ENCODE measurements at places on chromosomes 1 and 21.

GRCh38 chr1:229028987-229029878 lies 241.7 kb upstream of the RAB4A start:
- no peaks in the 10 kb centered on the region for H3K27me3 ChIP-seq
- H3K36me3 ChIP-seq, result no peaks in the 10 kb centered on the region

DNA sequence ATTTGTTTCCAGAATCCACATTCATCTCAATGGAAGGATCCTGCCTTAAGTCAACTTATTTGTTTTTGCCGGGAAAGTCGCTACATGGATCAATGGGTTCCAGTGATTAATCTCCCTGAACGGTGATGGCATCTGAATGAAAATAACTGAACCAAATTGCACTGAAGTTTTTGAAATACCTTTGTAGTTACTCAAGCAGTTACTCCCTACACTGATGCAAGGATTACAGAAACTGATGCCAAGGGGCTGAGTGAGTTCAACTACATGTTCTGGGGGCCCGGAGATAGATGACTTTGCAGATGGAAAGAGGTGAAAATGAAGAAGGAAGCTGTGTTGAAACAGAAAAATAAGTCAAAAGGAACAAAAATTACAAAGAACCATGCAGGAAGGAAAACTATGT lies 2.6 kb downstream of the GADD45A start:
- no peak overlapping the region for H3K27ac ChIP-seq
- no peak overlapping the region for H3K4me3 ChIP-seq

DNA sequence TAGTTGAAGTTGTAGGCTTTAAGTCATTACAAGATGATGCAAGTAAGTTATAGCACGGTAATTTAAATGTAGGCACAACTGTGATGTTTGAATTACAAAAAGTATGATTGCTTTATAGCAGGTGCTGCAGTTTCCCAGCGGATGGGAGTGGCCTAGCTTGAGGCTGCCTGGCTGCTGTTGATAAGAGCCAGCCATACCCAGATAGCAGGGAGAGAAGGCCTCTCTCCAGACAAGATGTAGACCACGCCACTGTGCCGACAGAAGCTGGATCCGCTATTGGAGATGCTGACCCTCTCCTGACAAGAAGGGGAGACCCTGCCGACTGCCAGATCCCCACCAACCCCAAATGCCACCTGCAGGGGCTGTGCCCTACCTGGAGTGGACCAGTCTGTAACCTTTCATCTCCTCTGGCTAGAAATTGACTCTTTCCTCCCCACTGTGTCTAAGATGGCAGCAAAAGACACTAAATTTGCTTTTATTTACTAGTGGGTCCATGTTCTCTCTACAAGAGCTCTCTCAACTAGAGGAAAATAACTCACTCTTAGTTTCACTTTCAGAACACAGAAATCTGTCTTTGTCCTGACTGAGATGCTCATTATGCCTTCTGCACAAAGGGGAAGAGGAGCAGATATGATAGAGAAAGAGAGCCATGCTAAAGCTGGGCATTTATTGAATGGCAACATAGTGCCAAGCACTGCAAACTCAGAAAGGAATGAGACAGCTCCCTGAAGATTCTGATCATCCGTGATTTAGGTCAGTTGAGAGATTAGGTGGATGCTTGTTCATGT lies 127.9 kb downstream of the URB2 start:
- H3K4me1 ChIP-seq, result no peaks in the 10 kb centered on the region
- no peak for DNase-seq
- H3K4me3 ChIP-seq, result no peak overlapping the region
- H3K27me3 ChIP-seq, result no peaks in the 10 kb centered on the region

- no peaks in the 10 kb centered on the region for H3K36me3 ChIP-seq
- no peak for DNase-seq
- H3K27ac ChIP-seq, result no peak overlapping the region
- H3K4me1 ChIP-seq, result peaks cover 7% of the 10 kb centered on the region
- no peak overlapping the region for H3K4me3 ChIP-seq
- H3K27me3 ChIP-seq, result no peaks in the 10 kb centered on the region
Observed at GRCh38 chr21:15098908-15099307, 34.1 kb upstream of the NRIP1 start.

- no peaks in the 10 kb centered on the region for H3K27me3 ChIP-seq
- no peak overlapping the region for H3K27ac ChIP-seq
- H3K4me3 ChIP-seq, result no peak overlapping the region
Observed at GRCh38 chr1:116852910-116853309, 56.8 kb upstream of the PTGFRN start.

- peaks cover 49% of the 10 kb centered on the region for H3K36me3 ChIP-seq
- no peak overlapping the region for H3K27ac ChIP-seq
- DNase-seq, result no peak
Observed at GRCh38 chr21:46264690-46265144, 20.7 kb downstream of the MCM3AP start.

GRCh38 chr1:166189126-166189525 lies 22.3 kb upstream of the FAM78B start:
- DNase-seq, result no peak
- no peak overlapping the region for H3K4me3 ChIP-seq
- H3K36me3 ChIP-seq, result no peaks in the 10 kb centered on the region
- no peaks in the 10 kb centered on the region for H3K27me3 ChIP-seq
- H3K4me1 ChIP-seq, result peaks cover 5% of the 10 kb centered on the region
- H3K27ac ChIP-seq, result no peak overlapping the region

DNA sequence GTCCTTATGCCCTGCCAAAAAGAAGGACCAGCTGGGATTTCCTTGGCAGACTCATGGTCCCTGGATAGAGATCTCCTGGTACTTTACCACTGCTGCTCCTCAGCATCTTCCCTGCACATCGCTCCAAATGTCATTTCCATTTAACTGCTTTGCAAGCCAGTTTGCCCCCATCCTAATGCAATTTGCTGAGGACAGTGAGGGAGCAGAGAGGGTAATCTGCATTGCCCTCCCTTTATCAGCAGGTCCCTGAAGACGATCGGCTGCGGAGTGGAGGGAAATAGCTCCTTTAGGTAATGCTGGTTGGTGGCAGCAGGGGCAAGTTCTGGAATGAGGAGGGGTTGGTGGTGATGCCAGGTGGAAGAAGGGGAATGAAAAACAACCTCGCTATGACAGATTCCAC lies 2.7 kb downstream of the PLXNA2 start:
- no peaks in the 10 kb centered on the region for H3K36me3 ChIP-seq
- no peak overlapping the region for H3K27ac ChIP-seq
- no peaks in the 10 kb centered on the region for H3K27me3 ChIP-seq
- DNase-seq, result no peak

DNA sequence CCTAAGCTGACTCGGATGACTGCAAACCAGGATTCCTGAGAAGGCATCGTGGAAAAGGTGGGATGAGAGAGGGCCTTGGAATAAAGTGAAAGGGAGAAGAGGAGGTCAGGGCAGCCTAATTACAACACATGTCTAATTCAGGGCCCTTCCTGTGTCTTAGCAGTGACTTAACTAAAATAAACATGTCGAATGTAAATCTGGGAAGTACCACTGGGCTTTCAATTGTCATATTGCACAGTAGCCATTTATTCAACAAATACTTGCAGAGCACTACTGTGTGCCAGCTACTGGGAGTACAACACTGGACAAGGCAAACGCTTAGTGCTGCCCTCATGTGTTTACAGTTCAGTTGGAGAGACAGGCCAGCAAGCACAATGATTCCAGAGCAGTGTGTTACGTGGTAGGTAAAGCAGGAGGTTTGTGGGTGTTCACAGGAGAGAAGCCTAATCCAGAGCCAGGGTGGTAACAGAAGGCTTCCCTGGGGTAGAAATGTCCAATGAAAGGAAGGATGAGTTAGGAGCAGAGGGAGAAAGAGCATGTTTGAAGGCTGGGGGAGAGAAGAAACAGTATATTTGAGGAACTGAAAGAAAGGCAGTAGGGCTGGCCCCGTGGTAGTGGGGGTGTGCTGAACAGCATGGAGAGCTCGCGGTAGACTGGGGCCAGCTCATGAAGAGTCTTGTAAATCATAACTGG lies 38.0 kb upstream of the RASAL2 start:
- no peak overlapping the region for H3K4me3 ChIP-seq
- no peaks in the 10 kb centered on the region for H3K36me3 ChIP-seq
- peaks cover 12% of the 10 kb centered on the region for H3K4me1 ChIP-seq

DNA sequence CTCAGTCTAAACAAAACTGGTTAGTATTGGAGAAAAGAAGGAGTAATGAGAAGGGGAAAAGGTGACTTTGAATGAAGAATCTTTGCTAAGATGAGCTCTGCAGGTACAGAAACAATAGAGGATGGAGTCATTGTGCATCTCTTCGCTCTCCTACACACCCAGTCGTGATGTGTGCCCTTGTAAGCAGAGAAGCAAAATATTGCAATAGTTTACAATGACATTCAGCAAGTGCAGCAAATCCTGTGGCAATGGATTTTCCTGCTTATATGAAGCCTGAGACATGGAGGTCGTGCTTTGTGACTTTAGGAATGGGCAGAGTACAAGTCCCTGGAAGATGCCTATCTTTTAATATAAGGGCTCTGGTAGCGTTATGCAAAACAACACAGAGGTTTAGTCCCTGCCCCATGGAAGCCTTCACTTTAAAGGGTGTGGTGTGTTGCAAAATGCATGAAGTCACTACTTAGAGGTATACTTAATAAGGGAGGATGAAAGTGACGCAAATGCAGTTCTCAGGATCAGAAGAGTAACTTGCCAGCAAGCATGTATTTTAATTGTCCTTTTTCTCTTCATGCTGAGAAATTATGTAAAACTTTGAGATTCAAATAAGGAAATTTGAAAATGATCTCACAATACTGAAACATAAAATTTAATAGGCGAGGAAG lies 88.0 kb upstream of the IVNS1ABP start:
- peaks cover 4% of the 10 kb centered on the region for H3K4me1 ChIP-seq
- H3K27me3 ChIP-seq, result no peaks in the 10 kb centered on the region
- H3K4me3 ChIP-seq, result no peak overlapping the region
- no peaks in the 10 kb centered on the region for H3K36me3 ChIP-seq
- DNase-seq, result no peak
- H3K27ac ChIP-seq, result no peak overlapping the region

DNA sequence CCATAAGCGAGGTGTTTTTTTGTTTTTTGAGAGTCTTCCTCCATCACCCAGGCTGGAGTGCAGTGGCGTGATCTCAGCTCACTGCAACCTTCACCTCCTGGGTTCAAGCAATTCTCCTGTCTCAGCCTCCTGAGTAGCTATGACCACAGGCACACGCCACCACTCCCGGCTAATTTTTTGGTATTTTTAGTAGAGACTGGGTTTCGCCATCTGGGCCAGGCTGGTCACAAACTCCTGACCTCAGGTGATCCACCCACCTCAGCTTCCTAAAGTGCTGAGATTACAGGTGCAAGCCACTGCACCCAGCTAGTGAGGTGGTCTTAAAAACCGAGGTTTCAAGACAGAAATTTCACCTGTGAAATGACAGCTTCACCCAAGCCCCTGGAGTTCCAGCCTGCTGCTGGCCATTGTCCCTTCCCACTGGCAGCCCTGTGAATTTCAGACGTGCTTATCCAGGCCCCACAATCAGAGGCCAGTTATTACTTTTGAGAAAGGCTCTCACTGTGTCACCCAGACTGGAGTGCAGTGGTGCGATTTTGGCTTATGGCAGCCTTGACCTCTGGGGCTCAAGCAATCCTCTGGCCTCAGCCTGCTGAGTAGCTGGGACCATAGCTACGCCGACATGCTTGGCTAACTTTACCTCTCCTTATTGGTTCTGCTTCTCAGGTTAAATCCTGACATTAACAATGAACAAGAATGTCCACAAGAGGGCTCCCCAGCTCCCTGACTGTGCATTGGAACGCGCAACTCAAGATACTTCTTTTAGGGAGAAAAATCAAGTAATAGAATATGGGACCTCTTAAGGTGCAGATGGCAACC lies 19.4 kb downstream of the ENO1 start:
- H3K27ac ChIP-seq, result no peak overlapping the region
- peaks cover 67% of the 10 kb centered on the region for H3K36me3 ChIP-seq
- H3K4me1 ChIP-seq, result peaks cover 12% of the 10 kb centered on the region
- H3K4me3 ChIP-seq, result no peak overlapping the region
- peak; percentile 41 for DNase-seq
- H3K27me3 ChIP-seq, result no peaks in the 10 kb centered on the region

- no peaks in the 10 kb centered on the region for H3K27me3 ChIP-seq
- no peak for DNase-seq
- H3K4me3 ChIP-seq, result no peak overlapping the region
- peaks cover 94% of the 10 kb centered on the region for H3K36me3 ChIP-seq
- H3K4me1 ChIP-seq, result no peaks in the 10 kb centered on the region
Observed at GRCh38 chr1:173954179-173954578, 37.1 kb upstream of the SERPINC1 start.

- peak overlapping the region; percentile 38 for H3K27ac ChIP-seq
- H3K4me1 ChIP-seq, result no peaks in the 10 kb centered on the region
- no peak for DNase-seq
- no peaks in the 10 kb centered on the region for H3K27me3 ChIP-seq
Observed at GRCh38 chr1:236051242-236051791, 13.6 kb downstream of the NID1 start.

DNA sequence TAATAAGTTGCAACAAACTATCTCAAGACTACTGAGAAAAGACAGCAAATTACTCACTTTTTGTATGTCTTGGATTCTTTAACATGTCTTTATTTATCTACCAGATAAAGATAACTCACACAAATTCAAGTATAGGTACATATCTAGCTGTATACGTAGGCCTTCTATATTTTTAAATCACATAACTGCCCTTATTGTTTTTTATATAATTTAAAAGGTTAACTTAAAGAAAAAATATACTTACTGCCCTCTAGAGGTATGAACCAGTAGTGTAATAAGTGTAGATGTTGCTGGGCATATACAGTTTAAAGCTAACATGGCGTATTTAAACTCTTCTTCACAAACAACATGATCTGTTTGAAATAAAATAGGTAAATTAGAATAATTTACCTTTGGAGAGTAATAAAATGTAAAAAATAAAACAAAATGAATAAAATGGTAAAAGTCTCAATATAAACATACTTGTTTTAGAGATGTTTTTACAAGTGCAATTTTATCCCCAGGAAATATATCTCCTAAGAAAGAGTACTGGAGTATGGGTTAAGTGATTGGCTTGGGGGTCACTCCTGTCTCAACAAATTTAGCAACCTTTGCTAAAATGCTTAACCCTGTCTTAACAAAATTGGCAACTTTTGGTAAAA lies 235.2 kb downstream of the KCNT2 start:
- H3K27me3 ChIP-seq, result no peaks in the 10 kb centered on the region
- no peak overlapping the region for H3K4me3 ChIP-seq
- peak; percentile 12 for DNase-seq

DNA sequence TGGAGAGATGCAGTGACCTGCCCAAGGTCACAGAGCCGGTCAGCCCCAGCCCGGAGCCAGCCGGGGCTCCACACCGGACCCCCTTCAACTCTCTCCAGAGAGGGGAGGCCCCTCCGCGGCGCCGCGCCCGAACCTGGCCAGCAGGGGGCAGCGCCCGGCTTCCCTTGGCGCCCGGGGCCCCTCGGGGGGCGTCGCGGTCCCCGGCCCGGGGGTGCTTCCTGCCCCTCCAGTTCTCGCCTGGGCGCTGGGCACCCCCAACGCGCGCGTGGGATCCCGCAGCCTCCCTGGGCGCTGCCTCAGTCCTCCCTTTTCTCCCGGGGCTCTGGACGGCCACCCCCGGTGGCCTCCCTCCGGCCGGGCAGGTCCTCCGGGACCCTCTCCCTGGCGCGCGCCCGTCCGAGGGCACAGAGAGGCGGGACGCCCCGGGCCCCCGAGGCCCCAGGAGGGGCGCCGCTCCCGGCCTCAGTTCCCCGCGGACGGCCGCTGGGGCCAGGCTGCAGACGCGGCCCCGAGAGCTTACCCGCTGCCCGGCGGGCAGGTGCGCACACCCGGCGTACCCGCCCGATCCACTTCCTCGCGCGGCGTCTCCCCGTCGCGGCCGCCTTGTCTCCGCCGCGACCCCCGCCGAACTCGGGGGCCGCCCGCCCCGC lies 406 bp downstream of the HTR1D start:
- H3K4me1 ChIP-seq, result peaks cover 13% of the 10 kb centered on the region
- H3K27ac ChIP-seq, result no peak overlapping the region
- peak; percentile 58 for DNase-seq
- H3K4me3 ChIP-seq, result peak overlapping the region; percentile 46

- H3K4me1 ChIP-seq, result peaks cover under 1% of the 10 kb centered on the region
- H3K27me3 ChIP-seq, result no peaks in the 10 kb centered on the region
- no peak for DNase-seq
- H3K27ac ChIP-seq, result no peak overlapping the region
- no peaks in the 10 kb centered on the region for H3K36me3 ChIP-seq
Observed at GRCh38 chr1:56202186-56202585, 377.2 kb downstream of the PLPP3 start.

All from neuronal stem cell (in vitro differentiated cells).